GM12865 (cell line): ENCODE measurements at places on chromosomes 7 and 10.

GRCh38 chr10:82934429-82934828, 1059.4 kb downstream of the NRG3 start:
- peak; percentile 49 for DNase-seq

DNA sequence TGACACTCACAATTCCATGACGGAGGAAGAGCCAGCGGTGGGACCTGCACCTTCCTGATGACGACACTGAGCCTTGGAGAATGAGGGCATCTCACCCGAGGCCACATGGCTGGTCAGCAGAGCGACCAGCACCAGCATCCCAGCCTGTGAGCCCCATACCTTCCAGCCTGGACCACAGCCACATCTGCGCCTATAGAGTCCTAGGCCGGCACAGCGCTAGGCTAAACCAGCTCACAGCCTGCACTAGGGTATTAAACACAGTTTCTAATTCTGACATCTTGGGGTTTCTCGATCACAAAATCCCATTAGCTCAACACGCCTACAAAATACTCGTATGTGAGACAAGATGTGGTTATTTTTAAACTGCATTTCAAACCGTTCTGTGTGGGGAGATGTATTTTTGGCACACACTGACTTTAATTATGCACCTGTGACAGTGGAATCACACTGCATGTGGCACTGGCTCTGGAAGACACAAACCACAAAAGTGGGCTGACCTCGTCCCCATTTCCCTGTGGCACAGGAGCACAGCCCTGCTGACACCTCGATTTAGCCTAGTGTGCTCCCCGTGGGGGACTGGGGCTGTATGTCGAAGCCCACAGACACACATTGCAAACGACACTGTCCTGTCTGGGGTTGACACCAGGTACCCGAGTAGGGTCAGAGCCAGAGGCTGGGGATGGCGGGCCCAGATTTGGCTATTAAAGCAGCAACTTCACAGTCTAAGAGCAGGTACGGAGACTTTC, 32.5 kb downstream of the CPXM2 start:
- DNase-seq = no peak

- no peak for DNase-seq
These were observed 138.3 kb downstream of the DOCK4 start for GRCh38 chr7:112067632-112068540.

- DNase-seq = no peak
These were observed 116.7 kb upstream of the PDLIM1 start for GRCh38 chr10:95407546-95407945.

GRCh38 chr7:50397971-50398324, 52.2 kb downstream of the FIGNL1 start:
- no peak for DNase-seq

DNA sequence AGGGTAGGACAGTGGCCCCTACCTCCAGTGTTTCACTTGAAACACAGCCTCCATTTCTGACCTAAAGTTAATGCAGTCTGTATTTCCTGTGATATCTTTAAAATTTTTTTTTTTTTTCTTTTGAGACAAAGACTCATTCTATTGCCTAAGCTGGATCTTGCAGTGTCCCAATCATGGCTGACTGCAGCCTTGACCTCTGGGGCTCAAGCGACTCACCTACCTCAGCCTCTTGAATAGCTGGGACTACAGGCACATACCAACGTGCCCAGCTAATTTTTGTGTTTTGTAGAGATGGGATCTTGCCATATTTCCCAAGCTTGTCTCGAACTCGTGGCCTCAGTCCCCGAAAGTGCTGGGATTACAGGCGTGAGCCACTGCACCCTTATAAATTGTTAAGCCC, 16.7 kb upstream of the MGAM2 start:
- no peak for DNase-seq

- DNase-seq = no peak
These were observed 137.6 kb downstream of the LYZL1 start for GRCh38 chr10:29426420-29426819.

DNA sequence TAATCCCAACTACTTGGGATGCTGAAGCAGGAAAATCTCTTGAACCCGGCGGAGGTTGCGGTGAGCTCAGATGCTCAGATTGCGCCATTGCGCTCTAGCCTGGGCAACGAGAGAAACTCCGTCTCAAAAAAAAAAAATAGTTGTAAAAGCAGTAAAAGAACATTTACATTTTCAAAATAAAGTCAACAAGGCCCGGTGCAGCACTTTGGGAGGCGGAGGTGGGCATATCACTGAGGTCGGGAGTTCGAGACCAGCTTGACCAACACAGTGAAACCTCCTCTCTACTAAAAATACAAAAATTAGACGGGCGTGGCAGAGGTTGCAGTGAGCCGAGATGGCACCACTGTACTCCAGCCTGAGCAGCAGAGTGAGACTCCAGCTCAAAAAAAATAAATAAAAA, 4.0 kb downstream of the CCAR1 start:
- DNase-seq = no peak

- DNase-seq = no peak
These were observed 19.7 kb upstream of the PRPF18 start for GRCh38 chr10:13567030-13567429.

DNA sequence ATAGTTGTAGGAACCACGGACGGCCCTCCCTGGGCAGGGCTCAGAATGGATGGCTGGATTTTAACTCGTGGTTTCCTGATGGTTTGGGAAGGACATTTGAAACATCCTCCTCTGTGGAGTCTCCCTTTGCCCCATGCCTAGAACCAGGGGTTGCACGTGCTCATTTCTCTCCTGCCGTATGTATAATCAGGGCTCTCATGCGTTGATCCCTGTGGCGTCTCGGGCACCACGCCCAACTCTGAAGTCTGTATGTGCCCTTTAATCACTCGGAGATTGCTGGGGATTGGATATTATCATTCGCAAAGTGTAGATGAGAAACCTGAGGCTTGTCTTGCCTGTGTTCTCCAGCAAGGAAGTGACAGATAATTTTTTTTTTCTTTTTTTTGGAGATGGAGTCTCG, 257.1 kb downstream of the CAMK1D start:
- DNase-seq = no peak

- no peak for DNase-seq
These were observed 108.7 kb downstream of the GFRA1 start for GRCh38 chr10:116164291-116164690.

DNA sequence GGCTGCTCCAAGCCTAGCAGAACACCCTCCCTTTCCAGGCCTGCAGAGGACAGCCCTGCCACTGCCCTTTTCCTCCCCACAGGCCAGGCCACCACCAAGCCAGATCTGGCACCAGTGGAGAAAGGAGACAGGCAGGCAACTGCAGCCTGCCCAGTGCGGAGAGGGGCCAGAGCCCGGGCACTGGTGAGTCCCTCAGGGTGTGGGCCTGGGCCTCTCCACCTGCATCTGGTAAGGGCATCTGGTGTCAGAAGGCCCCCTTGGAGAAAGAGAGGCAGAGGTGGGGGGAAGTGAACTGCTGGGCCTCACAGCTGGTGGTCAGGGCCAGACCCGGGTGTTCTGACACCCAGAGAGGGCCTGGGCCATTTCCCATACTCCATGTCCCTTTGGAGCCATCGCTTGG, 27.9 kb downstream of the ZNF783 start:
- DNase-seq = no peak

DNA sequence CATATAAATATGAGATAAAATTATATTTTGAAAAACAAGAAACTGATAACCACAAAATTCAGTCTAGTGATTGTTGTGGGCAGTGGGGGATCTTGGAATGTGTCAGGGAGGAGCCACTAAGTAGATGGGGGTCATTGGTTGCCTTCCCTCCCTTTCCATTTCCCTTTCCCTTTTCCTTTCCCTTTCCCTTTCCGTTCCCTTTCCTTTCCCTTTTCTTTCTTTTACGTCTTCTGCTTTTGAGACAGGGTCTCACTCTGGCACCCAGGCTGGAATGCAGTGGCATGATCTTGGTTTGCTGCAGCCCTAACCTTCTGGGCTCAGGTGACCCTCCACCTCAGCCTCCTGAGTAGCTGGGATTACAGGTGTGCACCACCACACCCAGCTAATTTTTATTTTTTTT, 51.0 kb downstream of the DYNC2I1 start:
- DNase-seq = no peak

- peak; percentile 58 for DNase-seq
These were observed 22.2 kb downstream of the TMEM209 start for GRCh38 chr7:130182990-130183389.

GRCh38 chr10:97020452-97021400, 165.0 kb downstream of the SLIT1 start:
- DNase-seq = no peak

- DNase-seq = peak; percentile 10
These were observed 25.0 kb downstream of the ABLIM1 start for GRCh38 chr10:114632869-114633715.

DNA sequence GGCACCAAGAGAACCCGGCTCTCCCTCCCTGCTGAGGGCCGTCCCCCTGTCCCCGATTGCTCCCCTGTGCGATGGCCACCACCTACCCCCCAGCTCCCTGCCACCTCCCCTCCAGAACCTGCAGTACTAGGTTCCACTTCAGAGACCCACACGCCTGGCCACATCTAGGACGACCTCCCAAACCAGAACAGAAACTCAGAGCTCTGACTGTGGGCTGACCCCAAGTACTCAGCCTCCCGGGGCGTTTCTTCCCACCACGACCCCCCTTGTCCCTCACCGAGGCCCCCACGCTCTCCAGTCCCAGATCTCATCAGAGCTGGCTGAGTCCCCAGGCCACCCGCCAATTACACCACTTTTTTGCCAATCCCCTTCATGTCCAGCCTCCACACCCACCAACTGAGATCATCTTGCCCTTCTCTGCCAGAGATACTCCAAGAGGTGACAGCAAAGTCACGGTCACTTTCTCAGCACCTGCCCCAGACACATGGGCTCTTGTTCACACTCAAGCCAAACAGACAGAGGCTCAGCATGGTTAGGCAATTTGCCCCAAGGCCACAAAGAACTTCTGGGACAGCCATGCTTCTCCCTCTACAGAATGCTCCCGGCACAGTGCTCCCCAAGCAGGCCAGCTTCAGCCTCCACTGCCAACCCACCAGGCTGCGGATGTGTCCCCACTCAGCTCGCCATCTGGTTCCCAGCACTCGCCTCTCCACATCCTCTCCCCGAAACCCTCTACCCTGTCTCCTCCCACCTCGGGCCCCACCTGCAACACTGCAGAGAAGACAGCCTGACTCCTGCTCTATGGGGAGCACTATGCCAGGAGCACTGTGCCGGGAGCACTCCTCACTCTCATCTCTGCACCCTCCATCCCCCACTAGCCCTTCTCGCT, 4.7 kb downstream of the TMEM120A start:
- no peak for DNase-seq

DNA sequence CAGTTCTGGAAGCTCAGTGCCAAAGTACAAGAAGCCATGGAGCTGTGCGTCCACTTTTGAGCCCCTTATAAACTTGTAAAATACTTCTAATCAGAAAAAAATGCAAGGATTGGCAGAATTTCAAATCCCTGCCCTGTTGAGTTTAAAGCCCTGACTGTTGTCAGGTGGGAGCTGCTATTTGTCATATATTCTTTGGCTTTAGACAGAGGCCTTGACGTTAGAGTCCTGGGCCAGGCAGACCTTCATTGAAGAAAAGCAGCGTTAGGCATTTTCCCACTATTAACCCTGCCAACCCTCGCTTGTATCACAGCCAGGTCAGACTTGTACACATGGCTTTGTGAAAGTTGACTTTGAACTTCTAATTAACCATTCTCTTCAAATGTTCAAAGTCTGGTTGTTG, 155.4 kb downstream of the TWIST1 start:
- DNase-seq = no peak

GRCh38 chr10:26735435-26735834, 37.9 kb downstream of the PDSS1 start:
- no peak for DNase-seq

DNA sequence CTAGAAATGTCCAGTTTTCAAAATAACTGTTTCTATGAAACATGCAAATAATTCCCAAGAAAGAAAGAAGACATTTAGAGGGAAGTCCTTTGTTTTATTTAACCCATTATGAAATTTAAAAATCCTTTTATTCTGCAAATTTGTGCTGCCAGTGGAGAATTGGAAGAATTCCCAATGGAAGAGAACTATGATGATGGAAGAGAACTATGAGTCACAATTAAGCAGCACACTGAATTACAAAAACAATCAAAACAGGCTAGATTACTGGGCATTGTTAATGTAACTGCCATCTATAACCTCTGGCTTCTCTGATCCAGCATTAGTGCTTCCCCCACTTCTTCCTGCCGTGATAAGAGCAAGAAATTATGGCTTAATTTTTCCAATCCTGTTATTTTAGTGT, 126.2 kb upstream of the FEZF1 start:
- no peak for DNase-seq

- DNase-seq = no peak
These were observed 266.0 kb upstream of the CNTNAP2 start for GRCh38 chr7:145850636-145851035.

GRCh38 chr7:8436965-8437364, 3.6 kb downstream of the NXPH1 start:
- peak; percentile 75 for DNase-seq

- peak; percentile 21 for DNase-seq
These were observed 123.1 kb downstream of the DKK1 start for GRCh38 chr10:52437205-52437646.

- no peak for DNase-seq
These were observed 47.2 kb upstream of the NRP1 start for GRCh38 chr10:33381451-33382215.

DNA sequence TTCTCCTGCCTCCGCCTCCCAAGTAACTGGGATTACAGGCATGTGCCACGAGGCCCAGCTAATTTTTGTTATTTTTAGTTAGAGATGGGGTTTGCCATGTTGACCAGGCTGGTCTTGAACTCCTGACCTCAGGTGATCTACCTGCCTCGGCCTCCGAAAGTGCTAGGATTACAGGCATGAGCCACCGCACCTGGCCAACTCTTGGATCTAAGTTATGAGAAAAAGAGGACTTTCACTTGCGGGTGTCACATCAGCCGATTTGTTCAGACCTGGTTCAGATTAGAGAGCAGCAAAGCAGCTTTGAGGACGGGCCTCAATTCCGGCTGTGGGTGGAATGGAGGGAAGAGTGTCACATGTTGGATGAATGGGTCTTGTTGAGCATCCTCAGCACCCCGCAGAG, 61.0 kb upstream of the FGFR2 start:
- no peak for DNase-seq

GRCh38 chr10:42977032-42977416, 99.8 kb upstream of the RET start:
- no peak for DNase-seq

GRCh38 chr7:157904866-157905570, 568.2 kb downstream of the DNAJB6 start:
- DNase-seq = no peak

DNA sequence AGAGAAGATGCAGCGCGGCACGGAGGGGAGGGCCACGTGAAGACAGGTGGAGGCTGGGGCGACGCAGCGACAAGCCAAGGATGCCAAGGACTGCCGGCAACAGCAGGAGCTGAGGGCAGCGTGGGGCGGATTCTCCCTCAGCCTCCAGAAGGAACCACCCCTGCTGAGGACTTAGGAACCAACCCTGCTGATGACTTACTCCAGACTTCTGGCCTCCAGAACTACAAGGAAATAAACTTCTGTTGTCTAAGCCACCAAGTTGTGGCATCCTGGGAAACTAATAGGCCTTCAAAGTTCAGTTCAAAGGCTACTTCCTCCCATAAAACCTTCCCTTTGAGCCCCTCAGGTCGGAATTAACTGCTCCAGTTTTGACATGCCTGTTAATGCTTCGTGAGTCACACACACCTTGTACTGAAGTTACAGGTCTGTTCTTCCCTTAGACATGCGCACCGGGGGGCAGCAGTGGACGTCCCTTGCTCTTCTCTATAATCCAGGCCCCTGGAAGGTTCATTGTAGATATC, 88.4 kb upstream of the RHEB start:
- DNase-seq = no peak
